Progenitor cell of endocrine pancreas (in vitro differentiated cells): ENCODE measurements at places on chromosomes 5 and 9. TPM values are rescaled to one million over a fixed set of nuclear protein-coding genes. Genes with fewer than 3 reads are reported as not detected.

The LMAN2 gene
- 106 and 111 TPM in 2 replicates for total RNA-seq

GRCh38 chr5:115432691-115433090 lies 111.9 kb downstream of the FEM1C start:
- no peak for DNase-seq
- H3K4me1 ChIP-seq, result peaks cover 16% of the 10 kb centered on the region
- H3K27me3 ChIP-seq, result peaks cover 87% of the 10 kb centered on the region
- H3K27ac ChIP-seq, result no peak overlapping the region
- no peaks in the 10 kb centered on the region for H3K36me3 ChIP-seq
- no peak overlapping the region for H3K4me3 ChIP-seq

The TSLP gene
- not detected in 2 replicates for total RNA-seq

The WWC1 gene
- 62.3 and 70.3 TPM in 2 replicates for total RNA-seq

The TAF11L10 gene
- total RNA-seq, result not detected in 2 replicates

GRCh38 chr9:2066312-2067273 lies 51.4 kb downstream of the SMARCA2 start:
- H3K27me3 ChIP-seq, result no peaks in the 10 kb centered on the region
- H3K4me1 ChIP-seq, result peaks cover 8% of the 10 kb centered on the region
- H3K4me3 ChIP-seq, result no peak overlapping the region
- DNase-seq, result no peak
- H3K27ac ChIP-seq, result no peak overlapping the region
- H3K36me3 ChIP-seq, result peaks cover 4% of the 10 kb centered on the region

The NUTM2F gene
- 0.16 TPM in 1 of 2 replicates, not detected in the other for total RNA-seq
